Tibial artery (tissue), 4 donors: ENCODE measurements at places on chromosomes 3 and 15.

GRCh38 chr3:189833266-189833665, 202.1 kb downstream of the TP63 start:
- DNase-seq, result no peak

GRCh38 chr3:47414666-47415587, 34.1 kb downstream of the PTPN23 start:
- no peak for DNase-seq

DNA sequence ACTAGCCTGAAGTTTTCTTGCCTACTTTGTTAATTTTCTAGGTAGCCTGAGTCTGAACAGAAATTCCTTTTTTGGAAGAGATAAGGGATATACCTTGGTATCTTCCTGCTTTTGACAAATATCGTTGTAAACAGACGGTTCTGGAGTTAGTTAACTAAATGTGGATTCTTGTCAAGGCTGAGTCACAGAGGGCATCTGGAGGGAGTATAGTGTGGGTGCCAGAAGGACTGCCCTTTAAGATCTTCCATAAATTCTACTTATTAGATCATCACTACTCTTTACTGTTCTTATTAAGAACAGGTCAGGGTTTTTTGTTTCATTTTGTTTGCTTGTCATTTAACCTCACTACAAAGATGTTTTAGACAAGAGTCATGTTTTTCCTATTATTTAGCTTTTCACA, 125.3 kb upstream of the SKOR1 start:
- DNase-seq, result no peak

DNA sequence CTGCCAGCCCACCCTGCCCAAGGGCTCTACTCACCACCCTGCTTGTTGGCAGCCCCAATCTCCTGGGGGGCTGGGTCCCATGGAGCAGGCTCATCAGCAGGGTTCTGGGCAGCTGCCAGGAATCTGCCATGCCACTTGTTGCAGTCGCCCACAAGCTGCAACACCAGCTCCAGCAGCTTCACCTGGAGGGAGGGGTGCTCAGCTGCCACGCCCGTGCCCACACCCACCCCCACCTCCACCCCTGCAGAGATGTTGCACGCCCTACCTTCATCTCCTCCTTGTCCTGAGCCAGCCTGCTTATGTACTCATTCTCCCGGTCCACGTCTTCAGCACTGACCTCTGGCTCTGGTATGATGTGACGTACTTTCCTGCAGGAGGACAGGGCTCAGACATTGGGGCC, 77.9 kb upstream of the C2CD4B start:
- no peak for DNase-seq

- no peak for DNase-seq
Measured at GRCh38 chr3:88918841-88919240, 188.6 kb upstream of the EPHA3 start.

- no peak for DNase-seq
Measured at GRCh38 chr3:59734061-59734460, 684.2 kb upstream of the CFAP20DC start.

DNA sequence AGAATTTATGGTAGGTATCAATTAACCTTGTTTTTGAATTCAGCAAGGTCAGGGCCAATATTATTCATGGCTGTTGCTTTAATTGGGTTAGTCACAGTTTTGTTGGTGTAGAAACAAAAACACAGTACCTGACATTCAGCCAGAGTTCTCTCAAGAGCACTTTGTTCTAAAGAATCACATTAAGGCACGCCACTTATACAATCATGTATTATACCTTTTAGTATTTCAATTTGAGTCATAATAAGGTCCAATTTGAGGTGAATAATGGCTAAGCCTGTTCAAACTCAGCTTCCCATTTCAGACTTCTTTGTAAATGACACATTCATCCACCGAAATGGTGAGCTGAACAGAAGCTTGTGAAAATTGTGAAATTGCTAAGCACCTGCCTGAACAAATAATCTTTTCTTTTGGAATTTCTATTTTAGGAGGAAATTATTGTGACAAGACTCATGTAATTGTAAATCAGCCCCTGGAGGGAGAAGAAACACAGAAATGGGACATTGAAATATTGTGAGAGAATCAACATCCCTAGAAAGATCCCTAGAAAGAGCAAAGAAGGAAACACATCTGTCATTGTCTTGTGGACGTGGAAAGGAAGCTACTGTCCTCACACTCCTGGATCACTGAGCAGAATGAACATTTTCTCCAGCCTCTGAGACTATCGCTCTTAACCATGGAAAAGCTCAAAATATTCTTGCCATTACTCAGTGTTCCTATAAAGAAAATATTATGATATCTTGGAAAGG, 29.3 kb downstream of the RIOX2 start:
- DNase-seq, result no peak

DNA sequence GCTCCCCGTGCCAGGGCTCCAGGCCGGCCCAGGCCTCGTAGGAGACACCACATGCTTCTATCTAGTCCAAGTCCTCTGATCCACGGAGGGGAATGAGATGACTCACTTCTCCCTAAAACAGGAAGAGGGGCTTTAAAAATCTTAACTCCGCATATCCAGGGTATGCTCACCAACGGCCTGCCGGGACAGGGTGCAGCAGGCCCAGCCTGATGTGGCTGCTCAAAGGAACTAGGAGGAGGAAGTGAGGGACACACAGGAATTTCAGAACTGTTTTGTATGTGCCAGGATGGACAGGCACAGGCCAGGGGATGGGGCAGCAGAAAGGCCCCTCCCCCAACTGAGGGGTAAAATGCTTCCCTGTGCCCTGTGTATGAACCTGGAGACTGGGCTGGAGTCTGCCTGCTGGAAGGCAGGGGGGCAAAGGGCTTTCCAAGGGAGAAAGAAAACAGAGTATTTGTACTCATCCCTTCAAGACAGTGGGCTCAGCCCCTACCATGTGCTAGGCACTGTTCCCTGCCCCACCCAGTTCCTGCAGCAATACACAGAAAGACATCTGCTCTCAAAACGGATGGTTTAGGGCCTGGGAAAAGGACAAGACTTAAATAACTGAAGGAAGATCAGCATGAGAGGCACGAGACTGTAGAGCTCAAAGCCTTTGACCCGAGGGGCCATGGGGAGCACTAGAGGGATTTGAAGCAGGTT, 22.1 kb downstream of the CHDH start:
- DNase-seq, result no peak

DNA sequence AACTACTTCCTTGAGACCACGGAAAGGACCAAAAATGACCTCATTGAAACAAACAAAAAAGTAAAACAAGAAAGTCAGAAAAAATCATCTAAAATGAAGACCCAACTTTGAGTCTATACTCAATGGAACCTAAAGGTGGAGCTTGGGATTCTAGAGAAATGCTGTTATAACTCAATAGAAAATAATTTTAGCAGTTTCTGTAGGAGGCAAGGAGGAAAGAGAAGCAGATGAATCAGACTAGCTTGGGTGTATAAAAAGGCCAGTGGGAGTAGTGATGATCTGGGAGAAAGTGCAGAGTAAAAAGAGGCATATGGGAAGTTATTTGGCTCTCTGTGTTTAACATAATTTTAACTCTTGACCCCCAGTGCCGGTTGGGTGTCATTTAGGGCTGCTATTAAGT, 94.4 kb downstream of the TMCO5A start:
- DNase-seq, result no peak

- DNase-seq, result no peak
Measured at GRCh38 chr15:92393071-92393979, at the start of gene ST8SIA2. Gene ST8SIA2 (plus strand): TSS chr15:92393881. CDS start chr15:92394065, 184 bp downstream.

GRCh38 chr3:128551867-128552266, 58.9 kb upstream of the GATA2 start:
- DNase-seq, result no peak

- DNase-seq, result no peak
Measured at GRCh38 chr3:52986938-52987337, 58.9 kb downstream of the SFMBT1 start.

DNA sequence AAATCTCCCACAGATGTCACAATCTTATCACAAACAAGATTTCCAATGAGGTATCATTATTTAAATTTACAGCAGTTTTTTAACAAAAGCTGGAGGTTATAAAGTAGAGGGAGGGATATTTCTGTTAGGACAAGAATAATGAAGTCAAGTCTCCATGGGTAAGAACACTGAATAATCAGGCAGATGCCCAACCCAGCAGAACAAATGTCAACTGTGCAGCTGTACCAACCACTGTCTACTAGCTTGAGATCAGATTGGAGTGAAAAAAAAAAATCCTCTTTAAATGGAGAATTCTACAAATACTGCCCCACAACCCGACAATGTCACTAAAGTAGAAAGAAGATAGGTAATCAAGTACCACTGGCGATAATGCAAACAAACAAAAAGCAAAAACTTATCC, 30.3 kb downstream of the DHX36 start:
- DNase-seq, result no peak

DNA sequence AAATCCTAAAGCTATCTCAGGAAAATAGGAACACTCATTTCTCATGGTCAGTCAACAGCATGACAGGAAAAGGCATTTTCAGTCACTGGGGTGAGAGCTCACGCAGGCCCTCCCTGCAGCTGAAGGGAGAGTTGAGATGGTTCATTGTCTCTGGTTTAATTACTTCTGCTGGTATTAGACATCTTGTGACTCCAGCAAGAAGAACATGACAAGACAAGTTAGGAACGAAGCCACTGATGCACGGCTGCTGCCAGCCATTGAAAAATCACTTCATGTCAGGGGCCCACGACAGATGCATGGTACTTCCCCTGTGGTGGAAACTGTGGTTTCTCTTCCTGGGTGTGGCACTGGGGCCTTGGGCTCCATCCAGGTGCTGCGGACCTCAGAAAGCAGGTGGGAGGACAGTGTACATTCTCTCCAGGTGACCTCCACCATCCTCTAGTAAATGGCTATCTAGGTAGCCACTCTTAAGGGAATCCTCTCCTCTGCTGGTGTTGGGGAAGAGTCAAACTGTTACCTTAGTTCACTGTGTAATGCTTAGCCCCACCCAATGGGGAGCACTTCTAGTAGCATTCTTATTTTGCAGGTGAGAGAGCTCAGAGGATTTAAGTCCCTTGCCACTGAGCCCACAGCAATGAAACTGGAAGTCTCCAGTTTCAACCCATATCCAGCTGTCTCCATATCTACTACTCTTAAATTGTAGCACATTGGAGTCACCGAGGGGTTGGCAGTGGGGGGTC, 274.2 kb downstream of the LRTM1 start:
- DNase-seq, result no peak

- DNase-seq, result no peak
Measured at GRCh38 chr3:133490468-133491351, 82.8 kb upstream of the CDV3 start.

DNA sequence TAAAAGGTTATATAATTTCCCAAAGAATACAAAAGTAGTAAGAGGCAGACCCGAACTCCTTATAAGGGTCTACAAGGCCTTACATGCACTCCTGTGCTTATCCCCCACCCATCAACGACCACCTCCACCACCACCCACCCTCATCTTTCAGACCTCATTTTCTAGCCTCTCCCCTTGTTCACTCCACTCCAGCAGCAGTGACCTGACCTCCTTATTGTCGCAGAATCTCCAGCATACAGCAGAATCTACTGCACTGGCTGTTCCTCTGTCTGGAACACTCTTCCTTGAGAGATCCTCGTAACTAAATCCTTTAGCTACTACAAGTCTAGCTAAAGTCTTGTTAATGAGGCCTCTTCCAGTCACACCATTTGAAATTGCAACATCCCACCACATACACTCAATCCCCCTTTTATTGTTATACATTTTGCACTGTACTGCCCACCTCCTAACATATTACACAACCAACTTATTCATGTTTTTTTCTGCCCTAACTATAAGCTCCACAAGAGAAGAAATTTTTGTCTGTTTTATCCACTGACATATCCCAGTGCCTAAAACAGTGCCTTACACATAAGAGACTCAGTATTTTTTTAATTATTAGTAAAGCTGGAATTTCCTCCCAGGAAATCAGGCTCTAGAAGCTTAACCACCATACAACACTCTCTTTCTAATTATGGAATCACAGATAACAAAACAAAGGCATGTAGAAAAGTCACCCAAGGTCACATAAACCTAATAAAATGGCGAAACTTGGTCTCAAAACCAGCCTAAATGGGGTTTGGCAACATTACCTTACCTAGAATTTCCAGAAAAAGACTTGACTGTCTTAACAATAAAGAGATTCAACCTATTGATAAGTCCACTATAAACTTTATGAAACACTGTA, 40.2 kb downstream of the ZNF148 start:
- no peak for DNase-seq

DNA sequence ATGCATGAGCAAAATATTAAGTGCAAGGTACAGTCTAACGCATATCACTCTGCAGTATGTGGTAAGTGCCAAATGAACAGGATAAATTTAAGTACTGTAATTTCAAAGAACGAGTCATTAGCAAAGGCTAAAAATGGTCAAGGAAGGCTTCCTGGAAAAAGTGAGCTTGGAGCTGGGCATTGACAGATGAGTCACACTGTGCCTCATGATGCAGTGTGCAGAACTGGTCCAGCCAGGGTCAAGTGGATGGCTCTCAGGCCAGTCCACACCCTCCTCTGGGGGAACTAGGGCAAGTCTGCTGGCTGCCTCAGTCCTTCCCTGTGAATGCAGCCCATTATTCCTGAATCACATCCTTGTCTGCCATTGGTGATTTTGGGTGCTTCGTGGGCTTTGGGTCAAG, 76.3 kb downstream of the CACNA1D start:
- no peak for DNase-seq

DNA sequence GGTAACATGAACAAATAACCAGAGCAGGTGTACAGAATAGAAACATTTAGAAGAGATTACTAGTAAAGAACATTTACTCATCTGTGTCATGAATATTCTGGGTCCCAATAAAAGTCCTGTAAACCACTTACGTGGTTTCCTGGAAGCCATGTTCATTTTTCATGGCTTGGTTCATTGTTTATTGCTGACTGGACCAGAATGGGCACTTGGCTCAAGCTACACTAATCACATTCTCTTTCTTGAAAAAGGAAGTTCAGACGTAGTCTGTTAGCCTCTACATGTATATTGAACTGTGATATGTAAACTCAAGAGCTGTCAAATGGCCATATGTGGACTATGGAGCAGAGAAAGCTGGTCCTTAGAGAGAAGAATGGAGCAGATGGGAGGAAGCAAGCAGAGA, 138.3 kb upstream of the FAM3D start:
- no peak for DNase-seq

- DNase-seq, result peak; percentile 85
Measured at GRCh38 chr3:13648060-13649001, 99.4 kb downstream of the FBLN2 start.

GRCh38 chr15:60370105-60370868, 27.5 kb downstream of the ANXA2 start:
- DNase-seq, result no peak

GRCh38 chr3:151869181-151869580, 4.3 kb upstream of the SUCNR1 start:
- no peak for DNase-seq

DNA sequence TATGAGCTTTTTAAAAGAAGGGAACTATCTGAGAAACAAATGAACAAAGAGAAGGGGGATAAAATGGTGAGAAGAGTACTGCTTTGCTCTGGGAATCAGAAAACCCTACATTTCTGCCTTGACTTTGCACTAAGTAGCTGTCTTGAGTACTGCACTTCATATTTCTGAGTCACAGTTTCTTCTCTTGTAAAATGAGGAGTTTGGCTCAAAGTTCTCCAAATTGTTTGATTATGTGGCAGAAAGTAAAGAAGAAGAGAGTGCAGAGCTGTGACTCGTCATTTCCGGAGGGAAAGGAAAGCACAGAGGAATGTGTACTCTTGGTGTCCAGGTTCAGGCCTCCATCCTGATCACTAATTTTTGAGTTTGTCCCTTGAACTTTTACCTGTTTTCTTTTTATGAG, 54.7 kb downstream of the TP63 start:
- DNase-seq, result no peak
